ENCODE measurements at places on chromosomes 1 and 21. TPM values are rescaled to one million over a fixed set of nuclear protein-coding genes. Genes with fewer than 3 reads are reported as not detected.

MYOM3 gene
- polyA plus RNA-seq = 500 TPM

OR2G3 gene
- not detected for polyA plus RNA-seq

PLA2G5 gene
- polyA plus RNA-seq = 0.21 TPM

CNIH3 gene
- polyA plus RNA-seq = 3.4 TPM

SPRR2E gene
- polyA plus RNA-seq = not detected

CHD5 gene
- polyA plus RNA-seq = 0.83 TPM

PRDM16 gene
- polyA plus RNA-seq = 0.93 TPM

GJC2 gene
- polyA plus RNA-seq = 1.3 TPM

SNX7 gene
- 31.4 TPM for polyA plus RNA-seq

OR2T35 gene
- polyA plus RNA-seq = not detected

MTR gene
- polyA plus RNA-seq = 27.1 TPM

EDARADD gene
- not detected for polyA plus RNA-seq

CHI3L2 gene
- polyA plus RNA-seq = not detected

CLSTN1 gene
- 79.1 TPM for polyA plus RNA-seq

ZNF593OS gene
- polyA plus RNA-seq = not detected

FNDC5 gene
- 154 TPM for polyA plus RNA-seq

LCE3E gene
- polyA plus RNA-seq = not detected

PSMB4 gene
- polyA plus RNA-seq = 163 TPM

LYPD8 gene
- polyA plus RNA-seq = not detected

PCBP3 gene
- polyA plus RNA-seq = 1.6 TPM

KRTAP19-3 gene
- polyA plus RNA-seq = not detected

TLR5 gene
- 6.4 TPM for polyA plus RNA-seq

FLG gene
- polyA plus RNA-seq = 0.06 TPM

GJA4 gene
- 38.9 TPM for polyA plus RNA-seq

KRTAP12-4 gene
- polyA plus RNA-seq = not detected

RNF207 gene
- 35.4 TPM for polyA plus RNA-seq

RBM11 gene
- not detected for polyA plus RNA-seq

B3GALT2 gene
- 14.7 TPM for polyA plus RNA-seq

DYNLT5 gene
- 5.7 TPM for polyA plus RNA-seq

GCSAML gene
- polyA plus RNA-seq = 0.14 TPM

USH2A gene
- 0.08 TPM for polyA plus RNA-seq

IGSF5 gene
- 1.2 TPM for polyA plus RNA-seq

OR2L8 gene
- not detected for polyA plus RNA-seq

DCDC2B gene
- 0.77 TPM for polyA plus RNA-seq

SEMA6C gene
- 46.0 TPM for polyA plus RNA-seq

ERMAP gene
- polyA plus RNA-seq = 7.9 TPM

LCE3D gene
- polyA plus RNA-seq = not detected

NBPF3 gene
- polyA plus RNA-seq = 13.5 TPM

SMCP gene
- not detected for polyA plus RNA-seq

DMBX1 gene
- polyA plus RNA-seq = 0.07 TPM

OR2T2 gene
- polyA plus RNA-seq = not detected

SYPL2 gene
- 315 TPM for polyA plus RNA-seq

TSPEAR gene
- polyA plus RNA-seq = 0.08 TPM

MPL gene
- polyA plus RNA-seq = 0.91 TPM

TMEM61 gene
- not detected for polyA plus RNA-seq

RGS13 gene
- 0.25 TPM for polyA plus RNA-seq

FAM163A gene
- not detected for polyA plus RNA-seq

SDC3 gene
- 42.4 TPM for polyA plus RNA-seq

PADI1 gene
- polyA plus RNA-seq = 0.15 TPM

PM20D1 gene
- 0.17 TPM for polyA plus RNA-seq

TP73 gene
- polyA plus RNA-seq = not detected

HSF2BP gene
- 0.95 TPM for polyA plus RNA-seq

HCRTR1 gene
- not detected for polyA plus RNA-seq

RYR2 gene
- 3.5 TPM for polyA plus RNA-seq

All from muscle of arm (tissue), 14 donors.